ENCODE measurements at places on chromosomes 2 and 18.

DNA sequence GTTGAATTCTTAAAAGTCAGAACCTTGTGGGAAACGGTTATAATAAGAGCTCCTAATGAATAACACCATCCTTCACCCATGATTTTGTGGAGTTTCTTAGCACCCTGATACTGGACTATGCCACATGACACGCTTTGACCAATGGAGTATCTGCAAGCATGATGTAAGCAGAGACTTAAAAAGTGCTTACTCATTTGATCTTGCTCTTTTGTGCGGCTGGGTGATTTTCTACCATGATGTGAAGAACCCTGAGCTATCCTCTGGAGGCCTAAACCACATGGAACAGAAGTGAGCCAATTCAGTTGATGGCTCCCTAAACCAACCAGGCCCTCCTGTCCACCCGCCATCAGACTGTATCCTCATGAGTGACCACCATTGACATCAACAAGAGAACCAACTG is 70.9 kb downstream of the TCF4 start:
- no peak for DNase-seq

DNA sequence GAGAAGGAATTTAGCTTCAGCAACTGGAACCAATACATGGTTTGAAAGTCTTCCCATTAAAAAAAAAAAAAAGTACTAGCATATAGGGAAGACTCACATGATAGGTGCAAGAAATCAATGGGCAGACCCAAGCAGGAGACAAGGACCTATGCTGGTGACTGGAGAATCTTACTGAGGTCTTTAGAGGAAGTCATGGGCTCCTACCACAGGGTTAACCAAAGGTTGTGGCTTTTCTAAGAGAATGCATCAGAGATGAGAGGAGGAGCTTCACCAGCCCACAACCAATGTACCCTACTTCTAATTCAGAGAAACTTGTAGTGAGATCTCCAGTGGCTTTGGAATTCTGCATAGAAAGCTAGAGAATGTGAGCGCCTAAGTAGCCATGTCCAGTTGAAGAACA is 207.4 kb downstream of the NCKAP5 start:
- no peak for DNase-seq

DNA sequence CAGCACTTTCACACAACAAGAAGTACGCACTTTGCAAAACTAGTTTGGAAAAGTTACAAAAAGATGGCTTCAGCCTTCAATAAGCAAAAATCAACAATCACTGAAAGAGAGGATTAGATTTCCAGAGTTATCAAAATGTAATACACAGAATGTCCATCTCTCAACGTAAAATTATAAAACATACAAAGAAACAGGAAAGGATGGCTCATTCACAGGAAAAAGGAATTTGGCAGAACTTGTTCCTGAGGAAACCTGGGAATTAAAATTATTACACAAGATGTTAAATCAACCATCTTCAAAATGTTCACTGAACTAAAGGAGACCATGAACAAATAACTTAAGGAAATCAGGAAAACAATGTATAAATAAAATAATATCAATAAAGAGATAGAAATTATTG is 8.0 kb downstream of the C2orf92 start:
- DNase-seq: no peak

DNA sequence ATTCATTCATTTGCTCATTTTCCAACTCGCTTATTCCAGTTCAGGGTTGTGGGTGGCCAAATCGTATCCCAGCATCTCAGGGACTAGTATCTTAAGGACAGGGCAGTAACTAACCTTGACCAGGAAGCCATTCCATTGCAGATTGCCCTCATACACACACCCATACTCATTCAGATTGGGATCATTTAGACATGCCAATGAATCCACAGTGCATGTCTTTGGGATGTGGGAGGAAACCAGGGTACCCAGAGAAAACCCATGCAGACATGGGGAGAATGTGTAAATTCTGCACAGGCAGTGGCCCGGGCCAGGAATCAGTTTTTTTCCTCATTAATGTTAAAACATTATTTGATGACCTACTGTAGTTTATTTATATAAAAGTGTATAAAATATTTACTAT is 150.7 kb downstream of the USP34 start:
- DNase-seq: no peak

DNA sequence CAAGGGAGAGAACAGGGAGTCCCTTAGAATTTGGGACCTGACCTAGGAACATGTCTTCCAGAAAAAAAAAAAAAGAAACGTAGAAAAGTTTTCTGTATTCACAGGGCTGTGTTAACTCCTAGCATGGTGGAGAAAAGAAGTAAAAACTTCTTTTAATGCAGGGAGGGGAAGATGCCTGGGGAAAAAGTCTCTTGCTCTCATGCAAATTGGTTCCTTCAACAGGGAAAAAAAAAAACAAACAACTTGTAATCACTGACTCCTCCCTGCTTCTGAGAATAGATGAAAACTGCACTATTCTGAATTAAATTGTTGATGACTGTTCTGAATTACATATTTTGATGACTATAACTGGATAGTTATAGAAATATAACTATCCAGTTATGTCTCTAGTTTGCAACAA is 933.2 kb downstream of the TRIB2 start:
- DNase-seq: no peak
